ENCODE measurements at places on chromosomes 5 and 9.
A peak's percentile ranks its signal among the peaks of the same experiment; 100 is the strongest.

GRCh38 chr5:173383711-173384110, 55.5 kb upstream of the STC2 start:
- no peak for DNase-seq

DNA sequence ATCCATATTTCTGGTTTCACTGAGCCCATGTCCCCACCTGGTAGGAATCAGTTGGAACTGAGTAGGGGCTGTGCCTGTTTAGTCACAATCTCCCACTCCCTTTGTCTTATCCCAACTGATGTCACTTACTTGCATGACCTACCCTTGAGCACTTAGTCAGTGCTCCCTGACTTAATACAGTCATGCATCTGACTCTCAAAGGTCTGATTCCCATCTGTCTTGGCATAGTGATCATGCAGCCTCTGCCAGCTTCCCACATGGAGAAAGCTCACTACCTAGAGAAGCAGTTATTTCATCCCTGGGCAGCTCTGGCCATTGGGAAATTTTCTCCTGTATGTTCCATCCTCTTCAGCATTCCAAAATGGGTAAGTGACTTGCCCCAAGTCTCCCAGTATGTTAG, 24.8 kb downstream of the ABLIM3 start:
- no peak for DNase-seq

GRCh38 chr9:85940832-85941621, at the start of gene NAA35:
NAA35 (plus strand) TSS chr9:85941146; CDS start chr9:85942160, 1,014 bp downstream.
- DNase-seq: peak; percentile 98

DNA sequence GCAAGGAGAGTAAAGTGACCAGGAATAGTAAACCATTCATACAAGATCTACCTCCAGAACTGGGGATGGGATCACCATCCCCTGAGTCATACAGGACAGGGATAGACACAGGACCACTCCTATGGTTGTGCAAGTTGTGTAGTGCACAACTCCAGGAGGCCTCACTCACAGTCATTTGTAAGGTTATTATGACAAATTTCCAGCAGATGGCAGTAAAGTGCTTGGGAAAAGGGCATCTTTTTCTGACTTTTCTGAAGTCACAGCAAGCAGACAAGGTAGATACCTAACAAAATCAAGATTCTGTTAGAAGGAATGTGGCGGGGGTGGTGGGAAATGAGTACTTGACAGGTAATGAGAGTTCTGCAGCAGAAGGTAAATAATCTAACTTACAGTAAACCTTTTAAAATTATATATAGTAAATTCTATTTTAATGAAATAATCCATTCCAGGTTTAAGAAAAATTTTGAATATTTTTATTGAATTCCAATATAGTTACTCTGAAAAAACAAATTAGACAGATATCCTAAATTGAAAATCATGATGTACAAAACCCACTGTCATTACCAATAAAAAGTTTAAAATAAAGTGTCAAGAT, 16.7 kb upstream of the KIF27 start:
- DNase-seq: peak; percentile 20

DNA sequence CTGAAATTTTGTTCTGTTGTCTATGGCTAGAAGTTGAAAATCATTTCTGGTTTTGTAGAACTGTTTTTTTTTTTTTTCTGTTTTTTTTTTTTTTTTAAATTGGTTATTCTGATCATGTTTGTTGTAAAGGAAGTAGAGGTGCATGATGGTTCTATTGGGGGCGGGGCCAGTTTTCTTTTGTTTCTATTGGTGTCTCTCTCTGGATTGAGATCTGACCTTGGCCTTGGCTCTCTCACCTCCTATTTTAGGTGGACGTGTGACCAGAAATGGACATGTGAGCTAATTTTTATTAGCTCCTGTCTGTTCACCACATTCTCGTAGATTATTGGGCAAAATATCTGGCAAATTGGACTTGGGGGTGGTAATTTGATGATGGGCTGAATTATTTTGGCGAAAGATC, 3.2 kb downstream of the ZNF618 start:
- no peak for DNase-seq

GRCh38 chr9:104227108-104227507, 133.0 kb downstream of the SMC2 start:
- DNase-seq: no peak

DNA sequence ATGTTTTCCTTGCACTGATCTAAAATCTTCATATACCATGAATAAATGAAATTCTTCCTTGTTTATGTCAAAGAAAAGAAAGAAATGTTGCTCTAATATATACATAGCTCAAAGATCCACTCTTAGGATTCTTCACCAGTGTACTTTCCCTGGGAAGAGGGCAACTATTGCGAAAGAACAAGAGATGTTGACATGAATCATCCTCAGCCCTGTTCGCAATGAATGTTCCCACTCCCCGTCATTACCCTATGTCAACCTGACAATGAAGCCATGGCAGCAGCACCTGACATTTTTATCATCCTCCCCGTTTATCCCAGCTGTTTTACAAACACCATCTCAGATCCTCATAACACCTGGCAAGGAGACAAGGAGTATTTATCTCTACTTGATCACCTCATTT, 409.1 kb upstream of the GRIA1 start:
- no peak for DNase-seq

DNA sequence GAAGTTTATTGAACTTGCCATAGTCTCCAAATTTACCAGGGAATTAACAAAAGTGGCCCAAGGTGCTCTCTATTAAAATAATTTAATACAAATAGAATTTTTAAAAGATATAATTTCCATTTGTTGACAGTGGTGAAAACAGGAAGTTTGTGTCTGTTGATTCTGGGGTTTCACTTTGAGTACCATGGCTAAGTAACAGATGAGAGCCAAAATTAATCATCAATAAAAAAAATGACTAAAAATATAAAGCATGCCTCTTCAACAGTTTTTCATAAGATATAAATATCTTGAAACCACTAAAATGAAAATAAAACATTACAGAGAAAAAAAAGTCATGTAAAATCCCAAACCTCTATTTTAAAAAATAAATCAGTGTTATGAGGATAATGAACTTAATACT, 49.8 kb downstream of the SGCD start:
- DNase-seq: no peak

GRCh38 chr5:24643880-24644279, 898 bp downstream of the CDH10 start:
- DNase-seq: no peak

DNA sequence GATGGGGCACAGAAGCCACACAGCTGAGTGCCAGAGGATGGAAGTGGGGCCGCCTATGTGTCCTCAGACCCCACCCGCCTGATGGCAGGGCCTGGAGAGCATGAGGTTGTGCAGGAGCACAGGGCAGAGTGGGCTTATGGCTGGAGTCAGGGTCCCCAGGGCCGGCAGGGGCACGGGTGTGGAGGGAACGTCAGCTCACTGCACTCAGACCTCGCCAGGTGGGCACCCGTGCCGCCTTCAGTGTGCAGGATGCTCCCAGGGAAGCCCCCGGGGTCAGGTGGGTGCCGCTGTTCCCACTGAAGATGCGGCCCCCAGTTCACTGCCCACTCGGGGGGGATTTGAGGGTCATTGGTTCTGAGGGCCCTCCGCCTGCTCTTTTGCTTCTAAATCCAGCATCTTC, 34.9 kb downstream of the EXOC3 start:
- no peak for DNase-seq

DNA sequence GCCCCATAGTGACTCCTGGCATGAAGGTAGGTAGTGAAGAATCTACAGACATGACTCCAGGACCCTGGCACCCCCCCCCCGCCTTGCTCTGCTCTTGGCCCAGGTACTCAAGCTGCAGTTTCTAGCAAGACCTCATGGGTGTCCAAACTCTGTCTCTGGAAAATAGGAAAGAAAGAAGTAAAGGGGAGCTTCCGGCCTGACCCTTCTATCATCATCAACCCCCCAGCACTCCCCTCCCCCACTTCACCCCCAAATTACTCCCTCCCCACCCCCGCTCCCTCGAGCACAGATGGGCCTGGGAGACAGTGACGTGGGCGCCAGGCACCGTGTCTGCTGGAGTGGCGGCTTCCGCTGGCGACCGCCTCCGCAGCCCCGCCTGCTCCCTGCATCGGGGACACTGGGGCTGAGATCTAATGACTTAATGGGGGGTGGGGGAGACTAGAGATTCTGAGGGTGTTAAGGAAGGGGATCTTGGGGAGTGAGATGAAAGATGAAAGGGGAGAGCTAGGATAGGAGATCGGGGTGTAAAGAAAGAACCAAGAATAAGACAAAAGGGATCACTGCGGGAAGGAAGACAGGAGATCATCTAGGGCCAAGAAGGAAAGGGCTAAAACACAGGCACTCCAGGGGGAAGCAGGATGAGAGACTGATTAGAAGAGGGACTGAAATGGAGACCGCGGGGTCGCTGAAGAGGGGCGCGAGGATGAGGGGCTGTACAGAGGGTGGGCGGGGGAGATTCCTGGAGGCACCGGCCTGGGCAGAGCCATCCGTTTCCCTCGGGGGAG, 1.1 kb upstream of the DNAJB5 start:
- DNase-seq: peak; percentile 33

GRCh38 chr5:151020304-151021110, at the start of gene GPX3:
GPX3 (plus strand) TSS chr5:151020591; CDS start chr5:151020655, 64 bp downstream.
- no peak for DNase-seq

GRCh38 chr9:87337335-87338087, 160.2 kb upstream of the DAPK1 start:
- DNase-seq: no peak

DNA sequence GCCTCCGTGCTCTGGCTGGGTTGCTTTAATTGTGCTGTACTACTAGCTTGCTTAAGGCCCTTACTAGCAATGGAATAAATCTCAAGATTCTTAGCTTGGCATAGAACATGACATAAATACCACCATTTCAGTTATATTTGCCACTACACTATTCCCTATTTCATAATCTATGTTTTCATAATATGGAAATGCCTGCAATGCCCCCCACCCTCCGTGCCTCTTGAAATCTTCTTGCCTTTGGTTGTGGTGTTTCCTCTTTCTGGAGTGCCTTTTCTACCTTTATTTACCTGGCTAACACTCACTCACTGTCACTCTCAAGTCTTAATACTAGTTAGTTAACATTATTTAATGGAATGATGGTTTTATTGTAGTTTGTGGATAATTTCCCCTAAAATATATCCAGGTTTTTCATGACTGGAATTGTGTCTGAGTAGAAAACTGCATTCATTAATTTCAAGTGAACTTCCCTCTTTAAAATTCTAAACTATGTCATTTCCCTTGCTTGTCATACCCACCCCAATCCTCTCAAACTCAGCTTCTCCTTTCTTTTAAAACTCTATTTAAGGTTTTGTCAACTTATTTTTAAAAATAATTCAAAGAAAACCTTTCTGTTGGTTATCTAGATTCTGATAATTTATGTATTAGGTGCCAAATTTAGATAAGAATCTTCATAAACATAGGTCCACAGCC, 521.7 kb upstream of the DAB2 start:
- DNase-seq: no peak

DNA sequence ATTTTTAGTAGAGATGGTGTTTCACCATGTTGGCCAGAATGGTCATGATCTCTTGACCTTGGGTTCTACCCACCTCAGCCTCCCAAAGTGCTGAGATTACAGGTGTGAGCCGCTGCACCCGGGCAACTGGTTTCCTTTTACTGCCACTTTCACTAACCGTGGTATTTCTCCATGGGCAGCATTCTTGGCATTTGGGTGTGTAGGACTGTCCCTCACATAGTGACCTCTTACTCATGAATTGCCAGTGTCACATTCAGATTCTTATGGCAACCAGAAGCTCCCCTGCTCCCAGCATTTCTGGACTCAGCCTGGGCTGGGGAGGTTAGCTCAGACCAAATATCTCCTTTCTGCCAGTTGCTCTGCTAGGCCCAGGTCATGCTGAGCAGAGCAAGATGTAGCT, 50.1 kb downstream of the FOXI1 start:
- no peak for DNase-seq

DNA sequence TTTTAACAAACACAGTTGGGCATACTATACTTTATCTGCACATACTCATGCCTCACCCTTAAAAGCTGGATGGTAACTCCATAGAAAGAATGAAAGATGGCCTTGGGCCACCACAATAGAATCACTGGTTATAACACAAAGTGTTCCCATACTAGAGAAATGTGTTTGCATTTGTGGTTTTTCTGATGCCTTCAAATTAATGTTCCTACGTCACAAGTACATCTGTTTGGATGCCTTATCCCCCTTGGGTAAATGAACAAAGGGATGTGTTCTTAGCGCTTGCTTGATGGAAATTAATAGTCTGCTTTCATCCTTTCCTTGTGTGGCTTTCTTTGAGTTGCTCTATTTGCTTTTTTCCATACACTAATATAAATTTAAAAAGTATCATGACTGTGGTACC, 291.1 kb upstream of the PDE4D start:
- no peak for DNase-seq

DNA sequence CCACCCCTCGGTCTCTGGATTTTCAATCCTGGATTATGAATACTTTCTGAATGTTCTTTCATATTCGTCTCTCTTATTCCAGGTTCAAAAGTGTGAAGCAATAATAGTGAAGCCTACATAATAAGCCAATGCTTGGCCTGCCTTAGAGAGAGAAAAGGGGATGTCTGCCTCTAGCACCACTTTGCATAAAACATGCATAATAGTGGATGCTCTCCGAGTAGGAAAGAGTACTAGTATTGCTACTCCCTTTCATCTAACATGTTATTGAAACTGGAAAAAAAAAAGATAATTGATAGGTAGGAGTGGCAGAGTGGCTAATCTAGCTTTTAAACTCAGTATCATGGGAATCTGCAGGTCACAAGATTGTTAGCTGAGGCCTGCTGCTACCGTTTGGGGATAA, 158.1 kb downstream of the SPATA31D1 start:
- DNase-seq: no peak

DNA sequence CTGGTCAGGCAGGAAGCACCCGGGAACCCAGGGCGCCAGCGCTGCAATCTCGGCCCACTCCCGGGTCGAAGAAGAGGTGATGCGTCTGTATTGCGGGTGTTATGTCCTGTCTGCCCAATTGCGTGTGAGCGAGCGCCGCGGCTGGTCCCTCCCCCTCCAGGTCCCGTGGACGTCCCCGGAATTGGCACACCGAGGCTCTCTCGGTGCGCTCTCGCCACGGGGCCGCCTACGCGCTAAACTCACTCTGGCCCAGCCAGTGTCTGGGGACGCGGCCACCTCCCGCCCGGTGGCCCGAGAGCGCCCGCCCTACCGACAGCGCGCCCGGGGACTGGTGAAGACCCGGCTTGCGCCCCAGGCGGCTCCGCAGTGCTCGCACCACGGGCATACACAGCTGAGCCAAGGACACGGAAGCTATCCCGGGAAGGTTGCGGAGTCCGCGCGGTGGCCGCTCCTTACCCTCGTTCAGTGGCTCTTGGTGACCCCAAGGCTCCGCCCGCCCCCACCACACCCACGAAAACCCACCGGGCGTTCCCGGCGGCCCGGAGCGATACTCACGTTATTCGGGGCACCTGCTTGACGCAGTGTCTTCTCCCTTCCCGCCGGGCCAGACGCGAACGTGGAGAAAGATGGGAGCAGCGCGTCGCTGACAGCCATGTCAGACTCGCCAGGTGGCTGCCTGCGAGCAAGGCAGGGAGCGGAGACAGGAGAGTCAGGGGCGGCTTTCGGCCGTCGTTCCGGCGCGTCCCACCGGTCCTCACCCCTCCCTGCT, 1.0 kb downstream of the KLF4 start:
- no peak for DNase-seq

DNA sequence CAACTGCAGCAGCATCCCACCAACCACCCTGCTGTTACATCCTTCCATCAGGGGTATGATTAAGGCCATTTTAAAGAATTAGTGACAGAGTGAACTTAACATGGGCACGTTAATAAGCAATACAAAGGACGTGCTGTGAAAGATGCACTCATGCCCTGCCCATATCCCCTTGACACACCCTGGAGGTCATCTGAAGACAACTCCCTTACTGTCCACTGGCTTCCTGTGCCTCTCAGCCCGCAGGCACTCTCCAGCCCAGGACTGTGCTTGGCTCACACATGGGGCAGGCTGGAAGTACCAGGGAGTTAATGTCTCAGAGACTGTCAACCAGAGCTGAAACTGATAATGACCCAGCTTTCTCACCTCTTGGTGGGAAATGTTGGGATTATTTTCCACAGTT, 81.8 kb downstream of the TRIM36 start:
- no peak for DNase-seq
